NCI-H345 (cell line): ENCODE measurements at places on chromosomes 3 and 15.

GRCh38 chr3:79902151-79902550 lies 134.4 kb upstream of the ROBO1 start:
- DNase-seq: no peak

DNA sequence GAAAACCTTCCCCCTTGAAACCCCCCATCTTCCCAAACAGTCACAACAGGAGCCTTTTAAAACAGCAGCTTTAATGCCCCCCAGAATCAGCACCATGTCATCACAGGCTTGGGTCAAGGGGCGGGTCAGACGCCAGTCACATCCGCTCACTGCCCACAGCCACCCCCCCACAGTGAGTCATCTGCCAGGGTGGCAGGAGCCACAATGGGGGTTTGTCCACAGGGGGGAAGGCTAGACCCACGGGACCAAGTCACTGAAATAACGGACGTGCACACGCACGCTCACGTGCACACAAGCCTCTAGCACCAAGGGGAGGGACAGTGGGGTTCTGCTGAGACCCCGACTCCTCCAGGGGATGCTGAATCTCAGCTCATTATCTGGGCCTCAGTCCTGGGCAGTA lies 441 bp upstream of the UCN2 start:
- DNase-seq: no peak

GRCh38 chr3:151903501-151903991 lies 30.1 kb downstream of the SUCNR1 start:
- no peak for DNase-seq

GRCh38 chr3:37217098-37217849 lies 42.9 kb upstream of the LRRFIP2 start:
- no peak for DNase-seq

DNA sequence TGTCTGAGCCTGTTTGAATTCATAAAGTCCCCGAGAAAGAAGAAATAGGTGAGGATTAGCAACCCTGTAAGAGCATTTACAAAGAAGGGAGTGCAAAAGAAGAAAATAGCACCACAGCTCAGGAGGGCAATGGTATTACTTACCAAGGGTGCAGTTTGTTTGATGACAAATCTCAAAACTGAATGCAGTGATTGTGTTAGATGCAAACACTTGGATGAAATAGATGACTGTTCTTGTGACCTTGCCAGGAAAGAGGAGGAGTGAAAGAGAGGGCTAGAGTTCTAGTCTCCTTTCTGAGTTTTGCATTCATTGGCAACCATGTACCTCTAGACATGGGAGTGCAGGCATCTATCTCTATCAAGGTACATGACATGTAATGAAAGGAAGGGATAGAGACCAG lies 1030.8 kb upstream of the CFAP20DC start:
- no peak for DNase-seq

- DNase-seq: no peak
Observed at GRCh38 chr3:28935146-28935545, 345.7 kb upstream of the RBMS3 start.

DNA sequence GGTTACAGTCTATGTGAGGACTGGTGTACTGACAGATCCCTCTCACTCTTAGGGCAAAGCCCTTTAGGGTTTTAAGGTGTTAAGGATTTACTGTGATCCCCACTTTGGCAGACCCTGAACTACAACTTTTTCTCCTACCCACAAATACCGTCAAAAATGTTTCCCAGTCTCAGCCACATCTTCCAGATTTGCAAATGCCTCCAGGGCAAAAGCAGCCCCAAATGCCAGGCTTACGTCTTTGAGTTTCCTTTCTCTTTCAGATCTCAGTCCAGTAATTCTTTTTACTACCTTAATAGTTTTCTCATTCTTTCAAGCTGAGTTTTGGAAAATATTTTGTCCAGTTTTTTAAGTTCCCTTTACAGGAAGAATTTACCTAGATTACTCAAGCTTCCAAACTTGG lies 13.4 kb upstream of the ITGA11 start:
- DNase-seq: no peak

GRCh38 chr3:51974277-51974962 lies 444 bp upstream of the ABHD14A start:
- DNase-seq: no peak

DNA sequence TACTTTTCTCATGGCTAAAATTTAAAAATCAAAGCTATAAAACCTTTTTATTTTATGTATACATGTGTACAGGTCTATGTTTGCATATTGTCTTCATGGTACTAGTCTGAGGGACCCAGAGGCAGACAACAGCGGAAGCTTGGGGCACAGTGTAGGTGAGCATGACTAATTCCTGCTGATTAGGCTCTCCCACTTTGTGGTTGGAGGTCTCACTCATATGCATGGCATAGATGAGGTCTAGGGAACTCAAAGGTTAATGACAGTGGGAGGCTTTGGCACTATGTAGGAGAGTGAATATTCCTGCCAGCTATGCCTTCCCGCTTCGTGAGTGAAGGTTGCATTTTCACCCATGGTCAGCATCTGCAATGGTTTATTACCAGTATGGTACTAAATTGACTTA lies 47.5 kb upstream of the AADACL2 start:
- no peak for DNase-seq

DNA sequence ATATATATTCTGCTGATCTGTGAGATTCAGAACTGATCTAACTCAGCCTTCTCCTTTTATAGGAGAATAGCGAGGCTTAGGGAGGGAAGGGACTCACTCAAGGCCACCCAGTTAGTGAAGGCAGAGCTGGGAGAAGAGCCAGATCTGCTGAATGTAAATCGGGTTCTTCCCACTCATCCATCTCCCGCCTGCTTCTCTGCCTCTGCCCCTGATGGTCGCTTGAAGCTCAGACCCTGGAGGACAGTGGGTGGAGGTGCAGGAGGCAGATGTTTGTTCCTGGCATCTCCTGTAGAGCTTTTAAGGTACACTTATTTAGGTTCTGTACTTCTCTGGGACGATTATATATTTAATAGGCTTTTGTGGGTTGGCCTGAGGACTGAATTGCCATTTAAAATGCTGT lies 4.3 kb downstream of the PDIA5 start:
- no peak for DNase-seq

DNA sequence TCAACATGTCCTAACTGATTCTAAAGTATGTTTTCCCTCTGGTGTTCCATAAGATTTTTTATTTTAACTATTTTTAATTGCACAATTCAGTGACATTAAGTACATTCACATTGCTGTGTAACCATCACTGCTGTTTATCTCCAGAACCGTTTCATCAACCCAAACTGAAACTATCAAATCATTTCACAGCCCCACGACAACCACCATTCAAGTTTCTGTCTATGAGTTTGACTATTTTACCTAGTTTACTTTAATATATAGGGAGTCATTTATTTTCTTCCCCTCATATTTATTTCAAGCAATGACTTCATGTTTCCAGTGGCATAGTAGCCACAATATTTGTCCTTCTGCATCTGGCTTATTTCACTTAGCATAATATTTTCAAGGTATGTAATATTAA lies 8.4 kb downstream of the RTP1 start:
- no peak for DNase-seq

GRCh38 chr3:58861551-58861950 lies 188.3 kb downstream of the CFAP20DC start:
- no peak for DNase-seq

DNA sequence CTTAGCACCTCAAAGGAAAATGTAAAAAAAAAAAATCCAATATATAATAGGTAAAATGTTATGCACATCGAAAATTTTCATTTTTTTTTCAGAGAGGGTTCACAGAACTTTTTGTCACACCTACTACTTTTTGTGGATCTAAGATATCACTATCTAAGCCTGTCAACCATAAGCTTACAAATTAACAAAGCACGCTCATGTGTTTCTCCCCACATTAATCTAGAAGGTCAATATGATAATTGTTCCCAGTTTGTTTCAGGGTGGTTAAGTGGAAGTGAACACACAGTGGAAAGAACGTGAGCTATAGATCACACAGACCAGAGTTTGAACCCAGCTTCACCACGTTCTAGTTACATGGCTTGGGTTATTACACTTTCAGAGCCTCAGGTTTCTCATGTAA lies 78.6 kb upstream of the ROBO2 start:
- DNase-seq: no peak
